ENCODE measurements at places on chromosomes 13 and 19. TPM values are rescaled to one million over a fixed set of nuclear protein-coding genes. Genes with fewer than 3 reads are reported as not detected.
A peak's percentile ranks its signal among the peaks of the same experiment; 100 is the strongest.

DNA sequence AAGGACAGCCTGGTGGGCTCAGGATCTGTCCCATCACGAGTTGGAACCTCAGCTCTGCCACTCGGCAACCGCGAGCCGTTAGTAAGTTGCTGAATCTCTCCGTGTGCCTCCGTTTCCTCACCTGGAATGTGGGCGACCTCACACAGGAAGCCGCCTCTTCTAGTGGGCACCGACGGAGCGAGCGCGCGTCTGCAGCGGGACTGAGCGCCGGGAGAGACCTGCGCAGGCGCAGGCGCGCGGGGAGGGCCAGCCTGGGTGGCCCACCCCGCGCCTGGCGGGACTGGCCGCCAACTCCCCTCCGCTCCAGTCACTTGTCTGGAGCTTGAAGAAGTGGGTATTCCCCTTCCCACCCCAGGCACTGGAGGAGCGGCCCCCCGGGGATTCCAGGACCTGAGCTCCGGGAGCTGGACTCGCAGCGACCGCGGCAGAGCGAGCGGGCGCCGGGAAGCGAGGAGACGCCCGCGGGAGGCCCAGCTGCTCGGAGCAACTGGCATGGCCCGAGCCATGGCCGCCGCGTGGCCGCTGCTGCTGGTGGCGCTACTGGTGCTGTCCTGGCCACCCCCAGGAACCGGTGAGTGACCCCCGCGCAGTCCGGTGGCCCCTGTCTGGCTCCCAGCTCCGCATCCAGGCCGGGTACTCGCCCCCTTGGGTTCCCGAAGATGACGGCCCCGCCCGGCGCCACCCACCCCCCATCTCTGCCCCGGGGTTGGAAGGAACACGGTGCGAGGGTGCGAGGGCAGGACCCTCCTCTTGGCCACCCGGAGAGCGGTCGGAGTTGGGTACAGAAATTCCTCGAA lies at the start of gene PVR:
PVR (plus strand) TSS at position 306 of the 797 bp plus-strand sequence; CDS start at position 493, 187 bp downstream.
- H3K27ac ChIP-seq = peak within 1 kb of the TSS; percentile 74
- no peaks in the 10 kb centered on the region for H3K27me3 ChIP-seq
- peak within 1 kb of the TSS; percentile 61 for H3K4me3 ChIP-seq
- peaks cover 2% of the 10 kb centered on the region for H3K36me3 ChIP-seq

- H3K4me3 ChIP-seq = no peak overlapping the region
- H3K27ac ChIP-seq = no peak overlapping the region
- no peaks in the 10 kb centered on the region for H3K27me3 ChIP-seq
- no peaks in the 10 kb centered on the region for H3K4me1 ChIP-seq
Measured at GRCh38 chr13:25432691-25433090, 60.9 kb downstream of the ATP8A2 start.

DNA sequence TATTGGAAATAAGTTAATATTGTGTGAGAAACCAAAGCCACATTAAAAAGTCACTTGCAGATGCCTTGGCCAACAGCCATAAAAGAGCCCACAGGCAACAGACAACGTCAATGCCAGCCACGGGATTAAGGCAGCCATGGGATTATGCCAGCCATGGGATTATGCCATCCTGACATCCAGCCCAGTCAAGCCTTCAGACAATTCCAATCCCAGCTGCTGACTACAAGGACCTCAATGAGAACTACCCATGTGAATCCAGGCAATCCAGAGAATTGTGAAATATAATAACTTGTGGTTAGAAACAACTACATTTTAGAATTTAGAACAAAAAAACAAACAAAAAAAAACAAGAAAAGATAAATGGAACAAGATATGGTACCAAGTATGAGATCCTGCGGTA lies 356.6 kb downstream of the EFNB2 start:
- H3K36me3 ChIP-seq = no peaks in the 10 kb centered on the region
- no peaks in the 10 kb centered on the region for H3K4me1 ChIP-seq

MATK gene
- 0.21 TPM for total RNA-seq

- H3K27me3 ChIP-seq = no peaks in the 10 kb centered on the region
- H3K4me3 ChIP-seq = no peak overlapping the region
- no peaks in the 10 kb centered on the region for H3K36me3 ChIP-seq
- H3K27ac ChIP-seq = no peak overlapping the region
- H3K4me1 ChIP-seq = no peaks in the 10 kb centered on the region
Measured at GRCh38 chr13:49240017-49240416, 7.7 kb upstream of the CDADC1 start.

- no peaks in the 10 kb centered on the region for H3K4me1 ChIP-seq
- no peaks in the 10 kb centered on the region for H3K36me3 ChIP-seq
- H3K4me3 ChIP-seq = no peak overlapping the region
- DNase-seq = no peak
Measured at GRCh38 chr19:2567580-2567979, 91.7 kb downstream of the GADD45B start.

- H3K27me3 ChIP-seq = no peaks in the 10 kb centered on the region
- no peak overlapping the region for H3K4me3 ChIP-seq
- no peak overlapping the region for H3K27ac ChIP-seq
- H3K4me1 ChIP-seq = no peaks in the 10 kb centered on the region
- DNase-seq = no peak
Measured at GRCh38 chr13:95956589-95957148, 96.5 kb downstream of the UGGT2 start.

GRCh38 chr13:36006347-36006746 lies 124.8 kb downstream of the DCLK1 start:
- DNase-seq = no peak
- H3K27me3 ChIP-seq = no peaks in the 10 kb centered on the region
- H3K27ac ChIP-seq = no peak overlapping the region
- H3K36me3 ChIP-seq = no peaks in the 10 kb centered on the region
- no peak overlapping the region for H3K4me3 ChIP-seq

GRCh38 chr19:7265963-7266362 lies 28.3 kb downstream of the INSR start:
- no peak for DNase-seq
- no peaks in the 10 kb centered on the region for H3K4me1 ChIP-seq

DNA sequence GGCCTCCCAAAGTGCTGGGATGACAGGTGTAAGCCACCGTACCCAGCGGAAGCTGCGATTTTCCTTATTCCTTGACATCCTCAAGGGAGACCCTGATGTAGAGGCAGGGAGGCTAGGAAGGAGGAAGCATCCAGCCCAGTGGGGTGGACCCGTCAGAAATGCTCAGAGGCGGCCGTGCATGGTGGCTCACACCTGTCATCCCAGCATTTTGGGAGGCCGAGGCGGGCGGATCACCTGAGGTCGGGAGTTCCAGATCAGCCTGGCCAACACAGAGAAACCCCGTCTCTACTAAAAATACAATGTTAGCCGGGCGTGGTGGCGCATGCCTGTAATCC lies 11.6 kb downstream of the GZMM start:
- peaks cover 3% of the 10 kb centered on the region for H3K4me1 ChIP-seq
- no peak overlapping the region for H3K4me3 ChIP-seq
- H3K27ac ChIP-seq = no peak overlapping the region

MYO9B gene
- total RNA-seq = 79.4 TPM

DNA sequence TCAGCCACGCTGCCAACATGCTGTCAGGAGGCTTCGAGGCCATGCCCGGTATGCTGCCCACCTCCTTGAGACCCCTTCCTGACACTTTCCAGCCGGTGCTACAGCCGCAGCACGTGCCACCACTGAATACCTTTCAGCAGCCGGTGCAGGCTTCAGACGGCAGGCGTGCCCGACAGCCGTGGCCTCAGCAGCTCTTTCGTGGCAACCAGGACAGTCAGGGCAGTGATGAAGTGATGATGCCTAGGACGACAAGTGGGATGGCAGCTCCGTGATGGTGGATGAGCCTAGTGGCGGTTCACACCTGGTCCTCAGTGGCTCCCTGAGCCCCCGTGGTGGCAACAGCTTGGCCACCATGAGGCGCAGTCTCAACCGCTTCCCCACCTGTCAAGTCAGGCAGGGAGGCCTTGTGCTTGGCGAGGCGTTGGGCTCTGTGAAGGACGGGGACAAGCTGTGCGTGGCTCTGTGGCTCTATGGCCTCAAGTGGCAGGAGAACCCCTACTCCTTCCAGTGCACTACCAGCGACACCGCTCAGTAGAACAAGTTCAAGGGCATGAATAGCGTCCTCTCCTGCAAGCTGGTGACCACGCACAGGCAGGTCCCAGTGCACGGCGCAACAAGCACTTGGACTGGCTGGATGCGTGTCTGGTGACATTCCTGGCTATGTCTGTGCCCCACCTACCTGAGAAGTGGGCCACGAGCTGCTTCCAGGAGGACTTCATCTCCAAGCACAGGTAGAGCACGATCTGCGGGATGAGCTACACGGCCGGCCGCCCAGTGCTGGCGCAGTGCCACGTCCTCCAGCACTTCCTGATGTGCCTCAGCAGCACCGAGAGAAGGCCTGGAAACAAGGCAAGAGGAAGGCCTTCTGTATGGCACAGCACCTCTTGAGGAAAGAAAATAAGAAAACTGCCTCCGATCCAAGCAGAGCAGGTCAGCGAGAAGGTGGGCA lies 18.2 kb upstream of the ZNF14 start:
- H3K4me1 ChIP-seq = no peaks in the 10 kb centered on the region
- H3K4me3 ChIP-seq = no peak overlapping the region
- no peaks in the 10 kb centered on the region for H3K27me3 ChIP-seq
- no peaks in the 10 kb centered on the region for H3K36me3 ChIP-seq

SIGLEC12 gene
- total RNA-seq = not detected
